ENCODE measurements at places on chromosomes 3 and 15.

GRCh38 chr3:110955301-110955880 lies 116.2 kb upstream of the NECTIN3 start:
- DNase-seq, result no peak

GRCh38 chr3:121916189-121916588 lies 22.0 kb downstream of the SLC15A2 start:
- DNase-seq, result no peak

DNA sequence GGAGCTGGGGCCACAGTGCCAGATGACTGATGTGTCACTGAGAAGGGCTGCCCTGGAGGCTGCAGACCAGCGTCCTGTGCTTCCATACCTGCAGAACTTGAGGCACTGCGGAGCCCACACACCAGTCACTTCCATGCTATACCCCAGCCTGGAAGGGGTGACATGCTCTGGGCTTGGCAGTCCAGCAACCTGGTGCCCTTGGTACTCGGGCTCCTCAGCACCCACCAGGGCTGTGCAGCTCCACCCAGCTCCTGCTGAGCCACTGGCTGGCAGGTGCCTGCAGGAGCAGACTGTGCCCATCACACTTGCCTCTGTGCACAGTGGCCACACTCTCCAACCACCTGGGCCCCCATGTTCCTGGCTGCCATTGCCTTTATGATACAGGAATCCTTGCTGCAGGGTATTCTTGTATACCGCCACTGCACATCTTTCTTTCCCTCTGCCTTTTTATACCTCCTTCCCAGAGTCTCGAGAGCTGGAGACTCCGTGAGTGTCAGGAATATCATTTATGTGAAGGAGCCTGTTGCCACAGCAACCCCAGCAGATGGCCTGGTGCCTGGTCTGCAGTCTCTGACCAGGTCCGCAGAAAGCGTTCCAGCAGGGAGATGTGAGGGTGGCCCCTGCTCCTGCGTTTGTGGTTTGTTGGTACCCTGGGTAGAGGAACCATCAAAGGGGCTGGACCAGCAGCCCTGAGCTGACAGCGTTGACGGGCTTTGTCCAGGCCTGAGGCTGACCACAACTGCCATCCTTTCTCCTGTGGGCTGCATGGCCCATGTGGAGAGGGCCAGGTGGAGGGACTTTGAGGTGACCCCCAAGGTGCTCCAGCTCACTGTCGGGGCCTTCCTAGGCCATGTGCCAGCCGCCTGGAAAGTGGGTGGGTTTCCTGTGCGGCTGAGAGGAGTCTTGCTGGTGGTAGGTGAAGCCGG lies 93.4 kb upstream of the PLXNA1 start:
- DNase-seq, result no peak

GRCh38 chr3:115550285-115550761 lies 73.0 kb upstream of the GAP43 start:
- DNase-seq, result no peak

GRCh38 chr3:126431103-126431534 lies 36.4 kb downstream of the CFAP100 start:
- DNase-seq, result peak; percentile 8

DNA sequence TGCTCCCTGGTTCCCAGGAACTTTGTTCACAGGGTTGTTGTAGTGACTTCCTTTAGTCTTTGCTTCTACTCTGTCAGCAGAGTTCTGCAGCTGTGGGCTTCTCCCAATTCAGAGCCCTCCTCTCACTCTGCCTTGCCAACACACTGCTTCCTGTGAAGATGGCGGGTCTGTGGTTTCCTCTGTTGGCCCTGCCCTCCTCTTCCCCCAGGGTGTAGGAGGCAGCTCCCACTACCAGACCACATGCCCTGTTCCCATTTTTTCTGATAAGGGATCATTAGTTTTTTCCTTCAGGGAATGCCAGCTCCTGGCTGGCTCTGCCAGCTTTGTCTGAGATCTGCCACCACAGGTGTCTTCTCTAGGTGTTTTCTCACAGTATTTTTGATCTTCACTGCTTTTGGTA lies 12.7 kb downstream of the SPSB4 start:
- DNase-seq, result no peak

DNA sequence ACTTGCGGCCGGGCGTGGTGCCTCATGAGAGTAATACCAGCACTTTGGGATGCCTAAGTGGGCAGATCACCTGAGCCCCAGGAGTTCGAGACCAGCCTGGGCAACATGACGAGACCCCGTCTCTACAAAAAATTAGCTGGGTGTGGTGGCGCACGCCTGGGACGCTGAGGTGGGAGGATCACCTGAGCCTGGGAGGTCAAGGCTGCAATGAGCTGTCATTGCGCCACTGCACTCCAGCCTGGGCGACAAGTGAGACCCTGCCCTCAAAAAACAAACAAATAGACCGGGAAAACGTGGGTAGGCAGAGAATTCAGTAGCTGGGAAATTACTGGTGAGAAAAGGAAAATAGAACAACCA lies 667 bp downstream of the UMPS start:
- DNase-seq, result no peak

DNA sequence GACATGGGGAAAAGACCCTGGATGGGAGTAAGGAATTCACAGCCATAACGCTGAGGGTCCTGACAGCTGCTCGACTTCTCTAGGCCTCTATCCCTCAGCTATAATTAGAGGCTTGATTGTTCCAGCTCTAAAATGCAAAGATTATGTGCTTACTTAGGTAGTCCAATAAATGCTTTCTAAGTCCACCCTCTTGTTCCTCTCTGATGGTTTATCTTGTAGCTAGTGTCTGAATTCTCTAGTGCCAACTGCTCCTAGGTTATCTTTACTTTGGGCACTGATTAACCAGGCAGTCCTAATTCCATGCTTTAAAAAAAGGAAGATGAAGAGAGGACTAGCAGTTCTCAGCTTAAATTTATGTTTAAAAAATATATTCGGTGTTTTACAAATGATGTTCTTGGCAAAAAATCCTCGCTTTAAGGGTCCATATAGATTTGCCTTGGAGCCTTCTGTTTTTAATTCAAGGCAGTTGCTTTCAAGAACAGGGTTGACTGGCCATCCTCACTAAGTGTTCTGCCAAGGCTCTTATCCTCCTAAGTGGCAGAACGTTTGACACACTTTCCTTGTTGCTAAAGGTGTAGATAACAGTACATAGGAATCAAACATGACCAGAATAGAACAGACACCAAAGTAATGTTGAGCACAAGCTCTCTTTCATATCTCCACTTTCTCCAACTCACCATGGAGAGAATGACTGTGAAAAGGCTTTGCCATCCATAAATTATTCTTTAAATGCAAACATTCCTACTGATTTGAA lies 60.6 kb downstream of the THRB start:
- no peak for DNase-seq

- no peak for DNase-seq
Measured at GRCh38 chr3:139578783-139579182, 39.2 kb upstream of the RBP1 start.

DNA sequence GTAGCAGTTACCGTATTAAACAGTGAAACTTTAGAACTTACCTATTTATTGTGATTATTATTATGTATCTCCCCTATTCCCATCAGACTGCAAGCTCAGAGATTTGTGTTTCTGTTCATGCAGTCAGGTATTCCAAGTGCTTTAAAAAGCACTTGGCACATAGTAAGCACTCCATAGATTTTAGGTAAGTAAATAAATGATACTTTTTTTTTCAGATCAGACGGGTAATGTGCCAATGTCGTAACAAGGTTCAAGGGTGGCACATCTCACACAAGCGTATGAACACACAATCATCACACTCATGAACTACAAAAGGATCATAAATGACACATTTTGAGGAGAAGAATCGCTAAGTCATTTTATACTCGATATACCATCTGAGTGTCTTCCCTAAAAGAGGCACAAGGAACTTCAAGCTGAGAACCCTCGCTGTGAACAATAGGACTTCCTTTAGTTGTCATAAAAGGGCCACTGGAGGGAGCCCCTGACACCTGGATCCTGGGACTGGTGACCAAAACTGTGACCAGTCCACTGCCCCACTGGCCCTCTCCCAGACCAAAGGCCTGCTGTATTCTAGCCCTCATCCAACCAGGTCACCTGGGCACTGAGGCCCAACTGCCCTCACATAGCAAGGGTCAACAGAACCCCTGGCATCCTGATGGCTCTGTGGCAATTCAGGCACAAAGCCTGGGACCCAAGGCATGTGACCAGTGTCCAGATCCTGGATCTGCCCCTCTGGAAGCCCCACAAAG lies 32.1 kb downstream of the KIF9 start:
- no peak for DNase-seq

- DNase-seq, result peak; percentile 29
Measured at GRCh38 chr15:68197170-68197492, 8.0 kb downstream of the CALML4 start.

DNA sequence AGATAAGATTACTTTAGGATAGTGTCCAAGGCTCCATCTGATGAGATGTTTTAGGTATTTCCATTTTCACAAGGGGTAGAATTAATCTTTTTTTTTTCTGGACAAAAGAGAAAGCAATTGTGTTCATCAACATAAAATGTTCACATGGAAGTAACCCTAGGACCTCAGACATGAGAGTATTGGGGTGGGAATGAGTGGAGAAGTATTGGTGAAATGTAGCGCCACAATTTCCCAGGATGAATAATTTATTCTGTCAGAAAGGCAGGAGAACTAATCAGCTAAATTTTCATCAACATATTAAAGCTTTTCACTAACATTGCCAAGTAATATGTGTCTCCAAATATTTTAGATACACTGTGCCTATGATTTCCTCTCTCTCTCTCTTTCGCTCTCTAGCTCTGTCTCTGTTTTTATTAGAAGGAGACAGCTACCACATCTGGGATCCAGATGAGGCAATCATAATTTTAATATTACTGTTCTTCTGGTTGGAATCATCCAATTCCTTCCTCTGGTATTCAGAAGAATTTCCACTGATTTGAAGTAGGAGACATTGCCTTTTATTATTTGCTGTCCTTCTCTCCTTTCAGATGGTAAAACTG lies 21.6 kb upstream of the ZNF280D start:
- DNase-seq, result no peak

DNA sequence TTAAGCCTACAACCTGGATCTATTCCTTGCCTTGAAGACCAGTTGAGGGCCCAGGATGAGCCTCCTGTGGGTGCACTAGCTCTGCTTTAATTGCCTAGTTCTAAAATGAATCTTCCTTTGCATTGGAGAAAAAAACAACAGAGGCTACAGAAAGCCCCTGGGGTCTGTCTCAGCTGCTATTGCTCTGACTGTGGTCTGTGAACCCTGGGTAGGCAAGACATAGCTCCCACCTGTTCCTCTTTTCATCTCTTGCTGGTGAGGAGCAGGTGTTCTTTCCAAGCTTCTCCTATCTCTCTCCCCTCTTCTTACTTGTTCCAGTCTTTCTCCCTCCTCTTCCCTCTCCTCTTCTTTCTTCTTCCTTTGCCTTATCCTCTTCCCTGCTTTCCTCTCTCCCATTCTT lies 28.8 kb downstream of the RBP2 start:
- no peak for DNase-seq

- DNase-seq, result no peak
Measured at GRCh38 chr3:127692501-127693335, 20.0 kb downstream of the ABTB1 start.

- DNase-seq, result no peak
Measured at GRCh38 chr3:101950510-101950909, 101.2 kb downstream of the NFKBIZ start.

DNA sequence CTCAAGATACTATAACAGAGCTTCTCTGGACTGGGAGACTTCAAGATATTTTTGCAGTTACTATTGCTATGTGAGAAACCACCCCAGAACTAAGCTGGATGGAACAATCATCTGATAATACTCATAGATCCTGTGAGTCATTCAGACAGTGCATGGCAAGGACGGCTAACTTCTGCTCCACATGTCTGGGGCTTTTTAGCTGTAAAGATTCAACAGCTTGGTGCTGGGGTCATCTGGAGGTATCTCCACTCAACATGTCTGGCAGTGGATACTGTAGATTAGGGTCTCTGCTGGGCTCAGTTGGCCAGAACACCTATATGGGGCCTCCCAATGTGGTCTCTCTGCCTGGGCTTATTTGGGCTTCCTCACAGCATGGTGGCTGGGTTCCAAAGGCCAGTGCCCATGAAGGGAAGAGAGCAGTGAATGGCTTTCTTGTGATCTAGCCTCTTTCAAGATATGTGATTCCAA lies 117.3 kb upstream of the SLC7A14 start:
- DNase-seq, result no peak

GRCh38 chr15:60764408-60764963 lies 285.5 kb upstream of the ICE2 start:
- DNase-seq, result no peak

DNA sequence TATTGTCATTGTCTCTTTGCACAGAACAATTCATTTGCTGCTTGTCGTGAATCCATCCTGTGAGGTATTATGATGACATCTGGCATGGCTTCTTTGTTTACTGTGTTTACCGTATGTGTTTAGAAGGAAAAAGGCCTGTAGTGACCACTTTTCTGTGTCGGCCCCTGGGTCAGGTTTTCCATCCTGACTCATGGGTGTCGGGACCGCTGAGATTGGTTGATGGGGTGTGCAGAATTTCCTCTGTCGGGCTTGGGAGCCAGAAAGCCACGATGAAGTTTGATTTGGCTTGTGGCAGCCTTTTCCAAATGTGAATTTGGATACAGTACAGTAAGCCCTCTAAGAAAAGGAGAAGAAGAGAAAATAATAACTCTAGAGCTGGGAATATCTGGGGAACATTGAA lies 113.5 kb downstream of the FNDC3B start:
- DNase-seq, result no peak

GRCh38 chr3:50324351-50325112 lies 2.0 kb upstream of the HYAL2 start:
- peak; percentile 80 for DNase-seq

- no peak for DNase-seq
Measured at GRCh38 chr3:138726946-138727730, 107.6 kb downstream of the PIK3CB start.

DNA sequence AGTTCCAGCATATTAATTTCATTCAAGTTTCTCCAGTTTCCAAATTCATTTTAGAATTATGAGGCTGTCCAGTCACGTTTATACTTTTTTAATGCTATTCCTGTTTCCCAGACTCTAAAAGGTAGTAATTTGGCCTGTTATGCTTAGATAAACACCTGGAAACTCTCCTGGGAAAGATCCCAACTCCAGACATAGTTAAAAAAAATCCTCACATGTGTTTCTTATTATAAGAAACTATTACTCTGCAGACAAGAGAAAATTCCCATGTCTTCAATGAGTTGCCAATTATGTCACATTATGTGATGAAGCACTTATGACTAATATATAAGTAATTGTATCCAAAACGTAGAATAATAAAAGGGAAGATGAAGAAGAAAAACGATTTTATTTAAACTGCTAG lies 137.1 kb upstream of the TMC3 start:
- DNase-seq, result no peak

GRCh38 chr3:73141525-73141924 lies 80.1 kb downstream of the EBLN2 start:
- no peak for DNase-seq

- no peak for DNase-seq
Measured at GRCh38 chr3:113898892-113899291, 48.9 kb upstream of the ZDHHC23 start.

DNA sequence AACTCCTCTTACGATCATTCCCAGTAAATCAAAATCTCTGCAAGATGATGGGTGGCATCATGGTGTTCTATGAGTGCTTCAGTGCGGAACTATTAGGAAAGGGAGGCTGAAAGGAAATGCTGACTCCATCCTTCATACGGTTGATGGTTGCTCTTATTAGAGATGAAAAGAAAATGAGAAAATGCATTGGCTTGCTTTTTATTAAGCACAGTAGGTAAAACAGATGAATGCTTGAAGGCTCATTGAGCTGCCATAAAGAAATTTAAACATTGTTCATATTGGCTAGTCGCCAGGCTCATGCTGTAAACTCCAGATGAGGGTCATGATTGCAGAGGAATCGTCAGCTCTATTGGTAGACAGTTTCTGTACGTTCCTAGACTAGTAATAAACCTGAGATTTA lies 115.8 kb downstream of the EPHA3 start:
- DNase-seq, result no peak
